ENCODE measurements at places on chromosomes 7 and 10.

- no peaks in the 10 kb centered on the region for H3K27me3 ChIP-seq
- H3K27ac ChIP-seq: no peak overlapping the region
- no peak overlapping the region for H3K4me3 ChIP-seq
- no peaks in the 10 kb centered on the region for H3K4me1 ChIP-seq
Observed at GRCh38 chr7:28203508-28204240, 23.1 kb upstream of the JAZF1 start.

- no peaks in the 10 kb centered on the region for H3K4me1 ChIP-seq
- no peak for DNase-seq
- H3K27me3 ChIP-seq: no peaks in the 10 kb centered on the region
- no peak overlapping the region for H3K4me3 ChIP-seq
Observed at GRCh38 chr10:115851695-115852094, 421.3 kb downstream of the GFRA1 start.

GRCh38 chr7:129671266-129671665 lies 59.7 kb downstream of the NRF1 start:
- no peak overlapping the region for H3K27ac ChIP-seq
- H3K4me3 ChIP-seq: no peak overlapping the region
- no peaks in the 10 kb centered on the region for H3K4me1 ChIP-seq
- DNase-seq: no peak
- H3K27me3 ChIP-seq: no peaks in the 10 kb centered on the region
- H3K36me3 ChIP-seq: peaks cover 43% of the 10 kb centered on the region

DNA sequence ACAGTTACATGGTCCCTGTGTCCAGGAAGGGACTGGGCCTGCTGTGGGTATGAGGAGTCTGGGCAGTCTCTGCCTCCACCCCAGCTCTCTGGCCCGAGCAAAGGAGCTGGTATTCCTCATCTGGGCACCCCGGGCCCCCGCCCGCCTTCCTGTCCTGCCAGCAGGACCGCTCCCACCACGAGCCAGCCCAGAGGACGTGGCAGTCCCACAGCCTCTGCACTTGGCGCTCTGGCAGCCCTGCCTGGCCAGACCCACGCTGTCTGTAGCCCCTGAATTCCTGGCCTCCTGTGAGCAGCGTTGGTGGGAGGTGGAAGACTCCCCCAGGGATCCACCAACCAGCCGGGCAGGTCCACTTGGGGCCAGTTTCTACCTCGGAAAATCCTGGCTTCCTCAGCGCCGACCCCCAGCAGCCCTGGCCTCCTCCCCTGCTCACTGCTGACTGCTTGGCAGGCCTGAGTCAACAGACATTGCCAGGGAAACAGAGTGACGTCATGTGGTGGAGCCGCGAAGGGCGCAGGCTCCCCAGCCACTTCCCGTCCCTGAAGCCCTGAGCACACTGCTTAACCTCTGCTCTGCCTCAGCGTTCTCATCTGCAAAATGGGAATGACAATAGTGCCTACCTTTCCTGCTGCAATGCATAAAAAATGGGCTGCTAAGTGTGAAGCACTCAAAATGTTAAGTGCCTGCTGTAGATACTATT lies 21.6 kb upstream of the LIMK1 start:
- peak overlapping the region; percentile 69 for H3K27ac ChIP-seq
- peak; percentile 84 for DNase-seq
- H3K4me1 ChIP-seq: peaks cover 19% of the 10 kb centered on the region
- H3K36me3 ChIP-seq: peaks cover 3% of the 10 kb centered on the region

DNA sequence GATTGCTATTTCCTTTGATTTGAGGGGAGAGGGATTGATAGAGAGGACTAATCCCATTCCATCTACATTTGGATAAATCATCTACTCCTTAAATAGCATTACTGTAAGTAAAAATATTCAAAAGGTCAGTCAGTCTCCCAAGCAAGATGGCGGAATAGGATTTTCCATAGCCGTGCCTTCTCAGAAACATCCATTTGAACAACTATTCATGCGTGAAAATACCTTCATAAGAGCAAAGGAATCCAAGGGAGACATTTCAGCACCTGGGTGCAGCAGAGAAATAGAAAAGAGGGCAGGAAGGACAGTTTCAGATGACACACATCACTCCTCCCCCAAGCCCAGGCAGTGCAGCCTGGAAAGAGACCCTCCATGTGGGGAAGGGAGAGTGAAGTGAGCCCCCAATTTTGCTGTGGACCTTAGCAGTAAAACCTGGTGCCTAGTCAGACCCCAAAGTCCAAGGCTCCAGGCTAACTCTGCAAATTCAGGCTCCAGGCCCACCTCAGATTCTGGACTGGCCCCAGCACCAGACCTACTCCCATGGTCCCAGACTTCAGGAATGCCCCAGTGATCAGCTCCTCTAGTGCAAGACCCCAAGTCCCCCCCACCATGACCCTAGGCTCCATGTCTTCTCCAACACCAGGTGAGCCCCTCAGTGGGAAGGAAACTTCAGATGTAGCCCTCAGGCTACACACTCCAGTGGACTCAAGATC lies 104.3 kb upstream of the LANCL2 start:
- no peak for DNase-seq
- no peaks in the 10 kb centered on the region for H3K27me3 ChIP-seq
- H3K27ac ChIP-seq: no peak overlapping the region
- H3K36me3 ChIP-seq: no peaks in the 10 kb centered on the region
- no peak overlapping the region for H3K4me3 ChIP-seq

Data from psoas muscle (tissue), 8 donors.